ENCODE measurements at places on chromosomes 7 and 10.

- DNase-seq = no peak
Observed at GRCh38 chr7:120184866-120185265, 88.1 kb upstream of the KCND2 start.

- DNase-seq = no peak
Observed at GRCh38 chr10:44466236-44466635, 81.3 kb upstream of the CXCL12 start.

- no peak for DNase-seq
Observed at GRCh38 chr7:129053938-129054437, 923 bp downstream of the TNPO3 start.

- DNase-seq = no peak
Observed at GRCh38 chr7:111424768-111425167, 137.5 kb downstream of the IMMP2L start.

DNA sequence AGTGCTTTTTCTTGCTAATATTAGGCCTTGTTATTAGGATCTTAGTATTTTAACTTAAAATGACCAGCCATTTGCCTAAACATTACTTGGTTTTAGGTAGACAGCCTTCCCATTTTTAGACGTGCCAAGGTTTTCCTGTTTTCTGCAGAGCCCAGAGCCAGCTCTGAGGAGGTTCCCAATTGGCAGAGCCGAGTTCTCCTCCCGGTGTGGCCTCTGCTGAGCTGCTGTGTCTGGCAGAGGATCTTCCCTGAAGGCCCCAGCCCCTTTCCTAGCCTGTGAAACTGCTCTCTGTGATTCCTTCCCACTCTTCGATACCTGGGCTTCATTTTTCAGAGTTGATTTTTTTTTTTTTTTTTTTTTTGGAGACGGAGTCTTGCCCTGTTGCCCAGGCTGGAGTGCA lies 91.4 kb downstream of the EEPD1 start:
- DNase-seq = no peak

- DNase-seq = no peak
Observed at GRCh38 chr7:18552943-18553604, 57.5 kb downstream of the HDAC9 start.

DNA sequence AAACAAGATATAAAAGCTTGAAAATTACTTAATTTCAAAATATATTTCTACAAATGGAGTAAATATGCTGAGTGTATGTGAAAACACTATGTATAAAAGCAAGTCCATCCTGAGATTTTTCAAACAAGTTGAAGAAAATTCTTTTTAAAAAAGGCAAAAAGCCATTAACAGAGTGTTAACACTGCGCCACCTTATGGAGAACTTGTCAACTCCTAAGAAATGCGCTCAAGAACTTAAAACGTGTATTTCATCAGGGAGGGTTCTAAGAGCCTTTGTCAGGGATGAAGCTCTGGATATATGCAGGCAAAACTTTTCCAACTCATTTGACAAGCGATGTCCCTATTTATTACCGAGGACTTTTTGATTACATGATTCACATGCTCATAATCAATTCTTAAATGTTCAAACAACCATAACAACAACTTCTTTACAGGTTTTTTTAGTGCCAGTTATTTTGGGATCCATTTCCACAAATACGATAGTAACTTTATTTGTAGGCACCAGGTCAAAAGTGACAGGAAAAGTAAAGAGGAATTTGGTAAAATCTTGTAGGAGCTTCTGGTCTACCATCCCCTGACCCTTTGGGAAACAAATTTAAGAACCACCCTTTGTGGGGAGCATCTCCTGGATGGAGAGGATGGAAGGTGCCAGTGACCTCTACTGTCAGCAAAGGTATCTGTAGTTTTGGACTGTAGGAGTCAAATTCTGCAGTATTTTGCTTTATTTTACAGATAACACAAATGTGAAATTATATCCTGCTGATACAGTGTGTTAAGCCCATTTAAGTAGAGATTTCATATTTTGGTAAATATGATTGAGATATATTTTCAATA lies 23.2 kb downstream of the CALCR start:
- no peak for DNase-seq

- no peak for DNase-seq
Observed at GRCh38 chr7:2018569-2019460, 213.9 kb downstream of the MAD1L1 start.

GRCh38 chr7:117011419-117012260 lies 58.3 kb downstream of the ST7 start:
- DNase-seq = no peak

GRCh38 chr7:143015084-143015483 lies 11.8 kb downstream of the OR9A2 start:
- no peak for DNase-seq

GRCh38 chr10:111030042-111030750 lies 46.6 kb upstream of the ADRA2A start:
- DNase-seq = no peak

DNA sequence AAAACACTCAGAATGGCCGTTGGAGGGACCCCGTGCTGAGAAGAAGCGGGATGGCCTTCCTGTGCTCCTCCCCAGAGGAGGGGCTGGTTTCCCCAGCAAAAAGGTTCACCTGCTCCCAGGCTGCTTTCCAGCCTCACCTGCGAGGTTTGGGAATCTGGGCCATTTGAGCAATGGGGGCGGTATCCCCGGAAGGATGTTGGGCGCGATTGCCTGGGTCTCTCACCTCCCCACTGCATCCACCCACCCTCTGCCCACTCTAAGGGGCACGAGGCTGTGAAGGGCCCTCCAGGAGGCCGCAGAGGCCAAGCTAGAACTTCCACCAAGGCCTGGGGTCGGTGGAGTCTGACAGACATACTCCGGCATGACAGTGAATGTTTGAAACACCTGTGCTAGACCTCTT lies 147.6 kb downstream of the PAXIP1 start:
- DNase-seq = no peak

GRCh38 chr10:130621231-130621775 lies 485.1 kb downstream of the GLRX3 start:
- DNase-seq = no peak

DNA sequence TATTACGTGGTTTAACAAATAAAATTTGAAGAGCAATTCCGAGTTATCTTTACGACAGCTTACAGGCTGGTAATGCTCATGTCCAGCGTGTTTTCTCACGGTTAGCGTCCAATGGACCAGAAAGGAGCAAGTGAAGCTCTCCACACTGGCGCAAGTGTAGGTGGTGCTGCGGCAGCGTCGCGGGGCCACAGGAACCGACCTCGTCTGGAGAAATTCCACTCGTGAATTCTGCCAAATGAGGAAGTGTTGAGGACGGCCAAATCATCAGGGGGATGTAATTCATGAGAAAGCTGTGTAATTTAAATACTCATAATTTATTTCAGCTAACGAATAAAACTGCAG lies 350 bp upstream of the ZNF37A start:
- no peak for DNase-seq

DNA sequence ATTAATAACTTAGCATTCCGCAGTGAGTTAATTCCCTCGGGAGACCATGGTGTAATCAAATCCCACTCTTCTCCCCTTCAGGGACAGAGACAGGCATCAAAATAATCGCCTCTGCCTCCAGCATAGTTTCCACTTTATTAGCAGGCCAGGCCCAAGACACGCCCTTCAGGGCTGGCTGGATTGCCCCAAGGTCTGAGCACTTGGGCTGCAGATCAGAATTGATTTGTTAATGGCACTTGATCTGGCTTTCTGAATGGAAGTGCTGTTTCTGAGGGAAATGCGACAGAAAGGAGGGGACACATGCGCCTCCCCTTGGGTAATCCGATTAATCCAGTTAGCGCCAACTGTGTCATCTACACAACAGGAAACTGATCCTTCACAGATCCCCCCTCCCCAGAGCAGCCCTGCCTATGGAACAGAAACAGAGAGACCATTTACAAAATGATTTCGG lies 15.6 kb downstream of the CHAT start:
- DNase-seq = no peak

GRCh38 chr10:120735773-120736371 lies 115.3 kb upstream of the WDR11 start:
- no peak for DNase-seq

GRCh38 chr7:75066521-75066920 lies 7.1 kb downstream of the RCC1L start:
- no peak for DNase-seq

- DNase-seq = no peak
Observed at GRCh38 chr7:2878306-2878705, 34.2 kb upstream of the GNA12 start.

DNA sequence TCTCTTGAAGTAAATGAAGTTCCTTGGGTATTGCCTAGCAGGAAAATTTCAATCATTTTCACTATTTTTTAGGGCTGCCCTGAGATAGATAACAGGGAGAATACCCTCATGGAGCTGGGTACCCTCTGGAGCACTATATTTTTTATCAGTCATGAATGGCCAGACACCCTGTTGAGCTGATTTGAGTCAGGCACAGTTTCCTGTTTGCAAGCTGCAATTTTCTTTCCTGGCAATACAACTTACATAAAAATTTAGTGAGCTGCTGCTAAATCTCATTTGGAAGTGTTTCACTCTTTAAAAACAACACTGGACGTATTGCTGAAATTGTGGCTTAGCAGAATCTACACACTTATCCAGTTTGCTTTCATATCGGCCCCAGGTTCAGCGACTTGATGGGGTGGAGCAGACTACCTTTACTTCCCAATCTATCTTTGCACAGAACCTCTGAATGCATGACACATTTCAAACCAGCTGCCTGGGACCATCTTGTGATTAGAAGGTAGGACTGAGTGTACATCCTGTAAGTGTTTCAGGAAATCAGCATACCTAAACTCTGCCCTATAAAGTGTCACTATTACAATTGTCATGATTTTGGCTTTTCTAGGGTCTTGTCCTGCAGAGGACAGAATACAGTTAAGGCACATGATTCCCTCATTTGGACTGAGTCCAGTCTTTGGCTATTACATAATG lies 125.7 kb upstream of the FAM3C start:
- no peak for DNase-seq

GRCh38 chr10:128814782-128815181 lies 652.3 kb upstream of the MGMT start:
- no peak for DNase-seq

DNA sequence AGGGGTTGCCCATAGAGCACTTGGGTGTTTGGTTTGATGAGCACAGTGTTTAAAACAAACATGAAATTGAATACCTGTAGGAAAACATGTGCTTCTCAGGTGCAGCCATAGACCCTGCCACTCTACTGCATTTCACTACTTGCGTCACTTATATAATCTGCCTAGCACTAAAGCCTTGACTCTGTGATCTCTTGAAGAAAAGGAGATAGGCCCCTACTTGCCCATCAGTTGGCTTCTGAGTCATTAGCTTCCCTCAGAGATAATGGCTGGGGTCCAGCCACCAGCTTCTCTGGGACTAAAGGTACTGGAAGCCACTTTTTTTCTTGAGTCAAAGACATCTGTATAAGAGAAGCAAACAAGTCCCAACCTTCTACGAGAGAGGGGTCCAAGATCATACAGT lies 45.9 kb upstream of the BTRC start:
- DNase-seq = no peak

DNA sequence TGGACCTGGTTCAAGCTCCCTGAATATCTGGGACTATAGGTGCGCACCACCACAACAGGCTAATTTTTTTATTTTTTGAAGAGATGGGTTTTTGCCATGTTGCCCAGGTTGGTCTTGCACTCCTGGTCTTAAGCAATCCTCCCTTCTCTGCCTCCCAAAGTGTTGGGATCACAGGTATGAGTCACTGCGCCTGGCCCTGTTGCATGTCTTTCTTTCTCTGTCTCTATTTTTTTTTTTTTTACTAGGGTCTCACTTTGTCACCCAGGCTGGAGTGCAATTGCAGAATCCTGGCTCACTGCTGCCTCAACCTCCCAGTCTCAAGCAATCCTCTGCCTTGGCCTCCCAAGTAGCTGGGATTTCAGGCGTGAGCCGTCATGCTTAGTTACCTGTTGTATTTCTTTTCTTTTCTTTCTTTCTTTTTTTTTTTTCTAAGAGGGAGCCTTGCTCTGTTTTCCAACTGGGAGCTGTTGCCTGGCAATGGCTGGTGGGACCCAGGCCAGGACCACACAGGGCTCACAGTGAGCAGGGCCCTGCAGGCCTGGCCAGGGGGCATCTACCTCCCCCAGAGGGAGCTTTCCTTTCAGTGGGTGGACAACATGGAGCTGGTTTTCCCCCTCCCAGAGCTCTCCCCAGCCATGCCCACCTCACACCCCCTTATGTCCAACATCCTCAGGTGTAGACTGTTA lies 6.0 kb downstream of the MYL7 start:
- DNase-seq = no peak

DNA sequence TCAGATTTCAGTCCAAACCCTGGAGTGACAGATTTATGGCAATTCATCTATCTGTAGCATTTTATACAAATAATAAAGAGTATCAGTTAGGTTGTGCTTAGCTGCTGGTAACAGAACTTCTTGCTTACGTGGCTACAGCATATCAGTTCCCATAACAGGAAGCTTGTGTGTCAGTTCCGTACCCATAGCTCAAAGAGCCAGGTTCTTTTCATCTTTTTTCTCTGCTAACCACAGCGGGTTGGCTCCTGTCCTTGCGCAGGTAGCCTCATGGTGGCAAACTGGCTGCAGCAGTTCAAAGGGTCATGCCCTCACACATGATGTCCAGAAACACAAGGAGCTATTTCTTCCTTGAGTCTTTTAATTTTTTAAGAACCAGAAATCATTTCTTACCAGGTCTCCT lies 1041.8 kb downstream of the GATA3 start:
- peak; percentile 6 for DNase-seq
